ENCODE measurements at places on chromosomes 1 and 21. TPM values are rescaled to one million over a fixed set of nuclear protein-coding genes. Genes with fewer than 3 reads are reported as not detected.
A peak's percentile ranks its signal among the peaks of the same experiment; 100 is the strongest.

- DNase-seq, result no peak
Observed at GRCh38 chr1:169750041-169750440, 16.2 kb upstream of the SELE start.

DNA sequence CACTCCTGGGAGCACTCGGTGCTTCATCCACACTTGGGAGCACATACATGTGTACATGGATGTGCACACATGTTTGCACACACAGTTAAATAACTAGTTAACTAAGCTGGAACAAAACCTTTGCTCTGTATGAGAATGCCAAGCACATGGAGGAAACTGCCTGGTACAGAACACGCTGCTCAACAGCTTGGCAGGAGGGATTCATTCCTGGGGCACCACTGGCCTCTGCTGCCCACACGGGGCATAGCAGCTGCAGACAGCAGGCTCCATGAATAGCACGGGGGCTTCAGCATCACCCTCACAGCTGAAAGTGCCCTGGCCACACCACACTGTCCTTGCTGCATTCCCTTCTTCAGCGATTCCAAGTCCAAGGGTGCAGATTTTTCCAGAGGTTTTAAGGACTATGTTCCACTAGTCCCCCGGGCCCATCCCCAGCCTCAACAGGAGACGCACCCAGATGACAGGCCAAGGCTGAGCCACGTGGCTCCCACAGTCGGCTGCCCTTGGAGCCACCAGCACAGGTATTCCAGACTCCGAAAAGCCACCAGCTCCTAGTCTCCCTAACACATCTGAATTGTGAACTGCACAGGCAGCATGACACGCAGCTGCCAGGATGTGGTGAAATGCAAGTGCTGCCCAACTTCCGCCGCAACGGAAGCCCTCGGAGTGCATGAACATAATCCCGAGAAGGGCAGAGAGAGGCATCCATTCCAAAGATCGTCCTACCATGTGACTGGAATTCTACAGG is 16.9 kb downstream of the NPHP4 start:
- DNase-seq, result no peak

DNA sequence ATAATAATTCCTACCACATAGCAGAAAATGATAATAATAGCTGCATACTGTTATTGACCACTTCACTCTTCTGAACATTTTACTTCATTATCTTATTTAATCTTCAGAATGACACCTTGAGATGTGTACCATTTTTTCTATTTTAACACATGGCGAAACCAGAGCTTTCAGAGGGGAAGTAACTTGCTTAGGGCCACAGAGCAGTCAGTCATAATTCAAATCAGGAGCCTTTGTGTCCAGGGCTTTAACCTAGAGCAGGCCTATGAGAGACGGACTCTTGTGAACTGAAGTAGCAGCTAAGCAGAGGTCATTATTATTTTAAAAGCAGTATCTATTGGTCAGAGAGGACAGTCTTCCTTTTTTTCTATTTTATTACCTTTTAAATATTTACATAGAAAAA is 114.0 kb downstream of the ROR1 start:
- DNase-seq, result no peak

IL20 gene
- total RNA-seq, result not detected

GRCh38 chr1:170807432-170807831 is 127.9 kb upstream of the MROH9 start:
- DNase-seq, result peak; percentile 70
